AG04449 (cell line): ENCODE measurements at places on chromosomes 6 and 20.

GRCh38 chr6:3288711-3289663 lies 30.2 kb downstream of the PSMG4 start:
- DNase-seq, result no peak

- no peak for DNase-seq
Observed at GRCh38 chr20:17559338-17559737, 10.5 kb upstream of the DSTN start.

DNA sequence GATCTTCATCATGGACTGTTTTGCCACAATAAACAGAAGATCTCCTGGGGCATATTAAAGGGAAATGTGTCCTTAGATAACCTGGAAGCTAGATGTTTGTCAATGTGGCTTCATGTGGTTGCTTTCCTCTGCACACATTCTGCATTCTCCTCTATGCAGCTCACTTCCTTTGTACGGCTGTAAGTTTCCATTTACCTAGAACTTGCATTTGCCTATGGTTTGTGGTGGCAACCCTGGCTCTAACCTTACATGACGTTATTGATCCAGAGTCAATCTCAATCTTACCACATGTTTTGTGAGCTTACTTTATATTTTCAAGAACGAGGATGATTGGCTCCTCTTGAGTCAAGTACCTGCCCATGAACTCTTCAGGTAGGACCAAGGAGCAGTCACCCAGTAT lies 863.1 kb downstream of the MAFB start:
- DNase-seq, result no peak

DNA sequence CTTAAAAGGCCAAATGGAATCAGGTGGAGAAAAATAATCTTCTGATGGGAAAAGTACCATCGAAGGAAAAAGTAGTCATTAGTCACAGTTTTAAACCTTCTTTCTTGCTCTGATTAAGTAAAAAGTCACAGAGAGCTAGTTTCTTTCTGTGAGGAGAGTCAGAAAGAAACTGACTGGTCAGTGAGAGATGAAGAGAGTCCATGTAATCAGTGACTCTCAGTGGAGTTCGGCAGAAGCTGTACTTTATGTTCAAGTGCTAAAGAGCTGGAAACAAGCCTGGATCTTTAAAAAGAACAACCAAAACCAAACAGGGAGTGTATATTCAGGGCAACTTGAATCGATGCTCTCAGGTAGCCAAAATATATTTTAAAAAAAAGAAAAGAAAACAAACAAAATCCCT lies 44.5 kb downstream of the MDGA1 start:
- DNase-seq, result no peak

- peak; percentile 29 for DNase-seq
Observed at GRCh38 chr6:104689551-104690205, 170.0 kb downstream of the HACE1 start.
